Activated CD4-positive, alpha-beta T cell treated with anti-CD3 and anti-CD28 coated beads, Interleukin-2, amount 10 ng/mL, durations not matched to agents 24 days and 14 days (primary cell): ENCODE measurements at places on chromosomes 4 and X.
A peak's percentile ranks its signal among the peaks of the same experiment; 100 is the strongest.

GRCh38 chrX:19864736-19865135, 22.7 kb downstream of the SH3KBP1 start:
- DNase-seq = no peak
- peaks cover 37% of the 10 kb centered on the region for H3K4me1 ChIP-seq
- no peak overlapping the region for H3K4me3 ChIP-seq
- peaks cover 2% of the 10 kb centered on the region for H3K36me3 ChIP-seq

- no peak overlapping the region for H3K27ac ChIP-seq
- H3K4me3 ChIP-seq = no peak overlapping the region
- no peaks in the 10 kb centered on the region for H3K27me3 ChIP-seq
- no peaks in the 10 kb centered on the region for H3K36me3 ChIP-seq
Measured at GRCh38 chrX:73267206-73267605, 52.6 kb upstream of the NAP1L2 start.

- no peak overlapping the region for H3K4me3 ChIP-seq
- H3K36me3 ChIP-seq = no peaks in the 10 kb centered on the region
- H3K27me3 ChIP-seq = no peaks in the 10 kb centered on the region
- no peaks in the 10 kb centered on the region for H3K4me1 ChIP-seq
- no peak overlapping the region for H3K27ac ChIP-seq
Measured at GRCh38 chrX:114390251-114390796, 193.6 kb upstream of the HTR2C start.

GRCh38 chr4:7458066-7458425, 23.3 kb upstream of the PSAPL1 start:
- no peak overlapping the region for H3K27ac ChIP-seq
- no peaks in the 10 kb centered on the region for H3K27me3 ChIP-seq
- no peaks in the 10 kb centered on the region for H3K36me3 ChIP-seq
- H3K4me3 ChIP-seq = no peak overlapping the region
- DNase-seq = no peak

- no peak overlapping the region for H3K4me3 ChIP-seq
- peaks cover 2% of the 10 kb centered on the region for H3K27me3 ChIP-seq
- no peaks in the 10 kb centered on the region for H3K4me1 ChIP-seq
- no peak for DNase-seq
Measured at GRCh38 chrX:100587861-100588260, 3.1 kb downstream of the TNMD start.

DNA sequence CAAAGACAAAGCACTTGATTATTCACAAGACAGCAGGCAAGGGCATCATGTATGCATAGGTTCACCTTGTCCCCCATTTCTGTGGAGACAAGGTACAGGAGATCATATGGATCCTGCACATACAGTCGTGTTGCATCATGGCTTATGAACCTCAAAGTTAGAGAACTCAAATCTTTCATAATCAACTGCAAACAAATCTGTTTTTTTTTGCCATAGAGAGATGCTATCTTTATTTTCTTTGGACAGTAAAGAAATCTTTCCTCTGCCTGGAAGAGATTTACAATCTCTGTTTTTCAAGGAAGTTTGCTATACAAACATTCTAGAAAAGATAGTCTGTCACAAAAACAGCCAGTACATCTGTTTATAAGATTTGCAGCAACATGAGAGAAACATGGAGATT, 578.8 kb downstream of the ANKRD50 start:
- no peaks in the 10 kb centered on the region for H3K36me3 ChIP-seq
- no peaks in the 10 kb centered on the region for H3K4me1 ChIP-seq
- no peak overlapping the region for H3K4me3 ChIP-seq
- H3K27me3 ChIP-seq = no peaks in the 10 kb centered on the region
- DNase-seq = no peak

DNA sequence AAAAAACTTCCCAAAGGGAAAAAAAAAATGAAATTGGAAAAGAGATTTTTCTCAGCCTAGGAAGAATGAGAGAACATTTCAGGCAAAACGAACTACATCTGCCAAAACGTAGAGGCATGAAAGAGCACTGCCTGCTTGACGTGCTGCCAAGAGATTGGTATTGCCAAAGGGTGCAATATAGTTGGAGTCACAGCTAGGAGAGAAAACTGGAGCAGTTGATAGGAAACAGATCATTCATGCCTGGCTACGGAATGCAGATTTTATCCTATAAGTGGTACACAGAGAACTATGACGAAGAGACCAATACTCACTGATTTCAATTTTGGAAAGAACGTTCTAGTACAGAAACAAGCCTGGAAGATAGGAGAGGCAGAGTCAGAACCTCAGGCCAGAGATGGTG, 68.4 kb upstream of the IQCM start:
- no peaks in the 10 kb centered on the region for H3K4me1 ChIP-seq
- no peak for DNase-seq
- no peaks in the 10 kb centered on the region for H3K36me3 ChIP-seq
- no peak overlapping the region for H3K4me3 ChIP-seq
- no peaks in the 10 kb centered on the region for H3K27me3 ChIP-seq

GRCh38 chr4:185183622-185184281, 20.0 kb downstream of the CFAP97 start:
- peaks cover 21% of the 10 kb centered on the region for H3K36me3 ChIP-seq
- no peak overlapping the region for H3K4me3 ChIP-seq
- peaks cover 9% of the 10 kb centered on the region for H3K4me1 ChIP-seq
- no peak overlapping the region for H3K27ac ChIP-seq
- DNase-seq = peak; percentile 92

DNA sequence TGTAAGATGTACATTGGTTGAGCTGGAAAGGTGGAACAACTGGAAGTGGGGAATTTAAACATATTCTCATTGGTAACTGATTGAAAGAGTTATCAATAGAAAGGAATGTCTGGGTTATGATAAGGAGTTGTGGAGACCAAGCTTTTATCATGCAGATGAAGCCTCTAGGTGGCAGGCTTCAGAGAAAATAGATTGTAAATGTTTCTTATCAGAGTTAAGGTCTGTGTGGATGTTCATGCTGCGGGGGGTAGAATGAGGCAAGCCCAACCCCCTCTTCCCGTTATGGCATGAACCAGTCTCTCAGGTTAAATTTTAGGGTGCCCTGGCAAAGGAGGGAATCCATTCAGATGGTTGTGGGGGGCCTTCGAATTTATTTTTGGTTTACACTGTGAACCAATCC, 16.0 kb downstream of the ARSD start:
- no peak for DNase-seq
- H3K36me3 ChIP-seq = peaks cover 2% of the 10 kb centered on the region
- H3K27ac ChIP-seq = no peak overlapping the region

GRCh38 chr4:53941331-53941730, 123.1 kb downstream of the CHIC2 start:
- peaks cover 2% of the 10 kb centered on the region for H3K27me3 ChIP-seq
- H3K27ac ChIP-seq = no peak overlapping the region
- DNase-seq = no peak

- no peaks in the 10 kb centered on the region for H3K27me3 ChIP-seq
- no peak for DNase-seq
- H3K36me3 ChIP-seq = no peaks in the 10 kb centered on the region
- no peak overlapping the region for H3K4me3 ChIP-seq
Measured at GRCh38 chr4:157994863-157995262, 178.0 kb downstream of the GASK1B start.

GRCh38 chr4:151218343-151218742, 58.6 kb upstream of the PRSS48 start:
- no peaks in the 10 kb centered on the region for H3K36me3 ChIP-seq
- H3K27ac ChIP-seq = no peak overlapping the region

GRCh38 chrX:136999024-136999423, 34.8 kb downstream of the GPR101 start:
- H3K27ac ChIP-seq = no peak overlapping the region
- no peak for DNase-seq
- no peaks in the 10 kb centered on the region for H3K36me3 ChIP-seq
- no peaks in the 10 kb centered on the region for H3K4me1 ChIP-seq
- no peak overlapping the region for H3K4me3 ChIP-seq

GRCh38 chr4:109177096-109177810, 125.2 kb downstream of the COL25A1 start:
- H3K4me3 ChIP-seq = no peak overlapping the region
- H3K27me3 ChIP-seq = peaks cover 17% of the 10 kb centered on the region
- no peaks in the 10 kb centered on the region for H3K36me3 ChIP-seq
- DNase-seq = no peak
- H3K27ac ChIP-seq = no peak overlapping the region
- H3K4me1 ChIP-seq = no peaks in the 10 kb centered on the region

DNA sequence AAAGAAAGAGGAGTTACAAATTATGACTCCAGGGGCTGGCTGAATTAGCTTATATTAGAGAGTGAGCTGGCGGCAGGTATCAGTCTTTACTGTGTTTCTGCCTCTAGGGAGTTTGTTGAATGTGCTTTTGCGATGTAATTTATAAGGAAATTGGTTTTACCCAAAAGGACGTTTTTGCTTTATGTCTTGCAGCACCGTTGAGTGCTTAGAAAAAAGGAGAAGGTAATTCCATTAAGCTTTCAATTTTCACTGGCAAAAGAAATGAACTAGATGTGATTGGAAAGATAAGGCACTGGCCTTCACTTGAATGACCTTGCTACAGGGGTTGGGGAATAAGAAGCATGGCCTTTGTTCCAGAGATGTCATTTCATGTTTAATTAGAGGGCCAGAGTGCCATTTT, 74.9 kb upstream of the CBR4 start:
- H3K4me1 ChIP-seq = peaks cover 3% of the 10 kb centered on the region
- no peaks in the 10 kb centered on the region for H3K36me3 ChIP-seq
- H3K27me3 ChIP-seq = no peaks in the 10 kb centered on the region
- H3K27ac ChIP-seq = no peak overlapping the region
- DNase-seq = no peak

GRCh38 chrX:40484408-40485091, 96.2 kb upstream of the ATP6AP2 start:
- DNase-seq = no peak
- H3K27me3 ChIP-seq = no peaks in the 10 kb centered on the region
- peaks cover 12% of the 10 kb centered on the region for H3K4me1 ChIP-seq
- no peak overlapping the region for H3K4me3 ChIP-seq
- H3K36me3 ChIP-seq = peaks cover 1% of the 10 kb centered on the region
- no peak overlapping the region for H3K27ac ChIP-seq

- no peak overlapping the region for H3K27ac ChIP-seq
- DNase-seq = peak; percentile 40
- H3K4me1 ChIP-seq = peaks cover 2% of the 10 kb centered on the region
- peaks cover 2% of the 10 kb centered on the region for H3K36me3 ChIP-seq
- peaks cover 18% of the 10 kb centered on the region for H3K27me3 ChIP-seq
Measured at GRCh38 chr4:1413204-1413663, 7.0 kb upstream of the NKX1-1 start.

DNA sequence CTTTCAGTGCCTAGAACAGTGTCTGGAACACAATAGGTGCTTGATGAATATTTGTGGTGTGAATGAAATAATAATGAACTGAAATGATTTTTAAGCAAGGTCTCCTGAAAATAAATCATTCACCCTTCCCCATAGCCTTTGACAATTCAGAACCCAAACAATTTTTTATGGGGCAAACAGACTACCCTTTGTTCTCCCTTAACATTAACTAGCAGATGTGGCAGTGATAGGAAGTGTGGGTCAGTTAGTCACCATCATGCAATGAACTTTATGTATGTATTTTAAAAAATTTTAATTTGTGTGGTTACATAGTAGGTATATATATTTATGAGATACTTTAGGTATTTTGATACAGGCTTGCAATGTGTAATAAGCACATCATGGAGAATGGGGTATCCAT, 27.2 kb upstream of the CD40LG start:
- H3K27me3 ChIP-seq = no peaks in the 10 kb centered on the region
- peak overlapping the region; percentile 85 for H3K27ac ChIP-seq
- H3K4me3 ChIP-seq = peak overlapping the region; percentile 21
- DNase-seq = no peak
